Omental fat pad (tissue), 4 donors: ENCODE measurements at places on chromosomes 5 and 9. TPM values are rescaled to one million over a fixed set of nuclear protein-coding genes. Genes with fewer than 3 reads are reported as not detected.

DNA sequence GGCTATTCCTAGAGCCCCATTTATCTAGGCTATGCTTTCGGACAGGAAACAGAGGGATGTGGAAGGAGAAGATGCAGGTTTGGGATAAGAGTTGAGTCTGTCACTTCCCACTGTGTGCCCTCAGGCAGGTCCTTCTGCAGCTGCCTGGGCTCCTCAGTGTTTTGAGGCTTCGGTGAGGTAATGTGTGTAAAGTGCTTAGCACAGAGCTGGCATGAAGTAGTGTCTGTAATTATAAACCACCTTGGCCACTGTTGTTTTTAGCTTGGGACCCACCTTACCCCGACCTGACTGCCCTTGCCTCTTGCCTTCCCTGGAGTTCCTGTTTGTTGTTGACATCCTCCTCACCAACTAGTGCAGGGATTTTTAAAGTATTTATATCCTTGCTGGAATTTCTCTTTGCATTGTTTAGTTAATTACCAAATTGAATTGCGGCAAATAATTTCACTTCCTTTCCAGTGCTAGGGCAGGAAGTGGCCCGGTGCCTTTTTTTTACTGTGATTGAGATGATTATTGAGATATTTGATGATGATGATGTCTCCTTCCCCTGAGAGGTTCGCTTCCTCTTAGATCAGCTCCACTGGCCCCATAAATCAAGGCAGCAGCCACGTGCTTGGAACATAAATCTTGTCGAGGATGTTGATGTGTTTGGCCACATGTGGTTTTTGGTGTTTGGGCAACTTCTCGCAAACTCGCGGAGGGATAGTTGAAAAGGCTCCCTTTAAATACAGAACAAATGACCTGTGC lies 38.3 kb upstream of the DAB2IP start:
- DNase-seq, result no peak

The SLC6A19 gene
- not detected for total RNA-seq

The IFNE gene
- 1.8 TPM for total RNA-seq

DNA sequence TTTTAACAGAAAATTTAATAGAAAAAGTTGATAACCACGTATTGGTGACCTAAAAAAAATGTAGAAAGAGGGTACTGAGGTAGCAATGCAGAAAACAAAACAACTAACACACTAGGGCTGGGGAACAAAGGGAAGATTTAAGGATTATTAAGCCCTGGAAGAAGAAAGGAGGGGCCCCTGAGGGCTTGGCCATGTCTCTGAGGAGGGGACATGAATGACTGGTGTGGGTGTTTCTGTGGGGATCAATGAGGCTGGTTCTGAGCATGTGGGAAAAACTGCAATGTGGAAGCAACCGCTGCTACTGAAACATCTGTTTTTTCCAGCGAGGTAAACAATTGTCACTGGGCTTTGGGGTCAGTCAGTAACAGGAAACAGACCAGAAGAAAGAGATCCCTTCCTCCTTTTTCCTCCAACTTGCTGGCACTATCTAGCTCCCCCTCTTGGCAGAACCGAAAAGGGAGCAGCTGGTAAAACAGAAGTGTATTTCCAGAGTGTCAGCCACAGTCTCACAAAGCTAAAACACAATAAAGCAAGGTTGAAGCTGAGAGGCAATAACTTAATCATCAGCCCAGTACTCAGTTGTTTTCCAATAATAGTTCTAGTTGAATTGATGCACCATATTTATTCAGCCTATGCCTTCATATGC lies 48.3 kb downstream of the ATPSCKMT start:
- DNase-seq, result no peak

DNA sequence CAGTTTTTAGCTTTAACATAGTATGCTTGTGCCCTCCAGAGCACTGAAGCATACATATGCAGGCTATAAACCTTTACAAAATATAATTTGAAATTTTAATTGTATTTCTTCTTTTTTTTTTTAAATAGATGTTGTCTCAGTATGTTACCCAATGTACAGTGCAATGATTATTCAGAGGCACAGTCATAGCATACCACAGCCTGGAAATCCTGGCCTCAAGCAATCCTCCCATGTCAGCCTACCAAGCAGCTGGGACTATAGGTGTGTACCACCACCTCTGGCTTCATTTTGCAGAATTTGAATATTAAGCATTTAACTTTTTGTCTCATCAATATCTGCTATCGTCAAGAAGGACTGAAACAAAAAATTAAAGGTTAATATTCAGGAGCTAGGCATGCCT lies 16.9 kb upstream of the ZNF782 start:
- no peak for DNase-seq

The GRIA1 gene
- total RNA-seq, result not detected

The HEMGN gene
- 1.1 TPM for total RNA-seq

GRCh38 chr5:21709770-21710169 lies 1143.4 kb downstream of the CDH12 start:
- DNase-seq, result no peak

The APBA1 gene
- total RNA-seq, result 4.3 TPM
